ENCODE measurements at places on chromosomes 4 and X. TPM values are rescaled to one million over a fixed set of nuclear protein-coding genes. Genes with fewer than 3 reads are reported as not detected.

LIMCH1 gene
- total RNA-seq, result 24.1 TPM

ITGB1BP2 gene
- 1.4 TPM for total RNA-seq

PPEF2 gene
- total RNA-seq, result not detected

WDFY3 gene
- total RNA-seq, result 129 TPM

COX7B2 gene
- total RNA-seq, result not detected

TASL gene
- total RNA-seq, result not detected

PDGFRA gene
- total RNA-seq, result 0.85 TPM

CFP gene
- total RNA-seq, result 0.13 TPM

MAGEA8 gene
- total RNA-seq, result not detected

FRMD7 gene
- total RNA-seq, result not detected

BTC gene
- total RNA-seq, result 0.07 TPM

HNRNPDL gene
- 217 TPM for total RNA-seq

PNMA5 gene
- not detected for total RNA-seq

DSPP gene
- total RNA-seq, result not detected

SERPINA7 gene
- not detected for total RNA-seq

MAP3K15 gene
- 0.13 TPM for total RNA-seq

SLC9B2 gene
- 22.7 TPM for total RNA-seq

OTC gene
- not detected for total RNA-seq

PDLIM3 gene
- 78.9 TPM for total RNA-seq

SPANXA1 gene
- not detected for total RNA-seq

CLCN5 gene
- 12.6 TPM for total RNA-seq

RRAGB gene
- total RNA-seq, result 13.6 TPM

Measured in pulmonary artery endothelial cell (primary cell).